A549 (cell line): ENCODE measurements at places on chromosomes 13 and 19. TPM values are rescaled to one million over a fixed set of nuclear protein-coding genes. Genes with fewer than 3 reads are reported as not detected.

GRCh38 chr19:50493171-50493570 lies 16.5 kb upstream of the GARIN5A start:
- DNase-seq, result no peak

DNA sequence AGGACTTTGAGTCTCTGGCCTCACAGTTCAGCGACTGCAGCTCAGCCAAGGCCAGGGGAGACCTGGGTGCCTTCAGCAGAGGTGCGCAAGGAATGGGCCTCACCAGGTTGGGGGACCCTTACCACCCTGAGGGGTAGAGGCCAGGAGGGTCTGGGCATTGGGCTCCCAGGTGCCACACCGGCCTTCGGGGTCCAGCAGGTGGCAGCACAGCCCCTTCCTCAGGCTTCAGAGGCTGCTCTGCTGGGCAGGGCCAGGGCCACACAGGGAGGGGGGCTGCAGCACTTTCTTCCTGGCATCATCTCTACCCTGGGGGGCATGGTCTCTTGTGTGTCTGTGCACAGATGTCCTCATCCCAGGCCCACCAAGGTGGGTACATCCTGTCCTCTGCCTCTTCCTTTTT lies 12.9 kb downstream of the PIN1 start:
- no peak for DNase-seq

DNA sequence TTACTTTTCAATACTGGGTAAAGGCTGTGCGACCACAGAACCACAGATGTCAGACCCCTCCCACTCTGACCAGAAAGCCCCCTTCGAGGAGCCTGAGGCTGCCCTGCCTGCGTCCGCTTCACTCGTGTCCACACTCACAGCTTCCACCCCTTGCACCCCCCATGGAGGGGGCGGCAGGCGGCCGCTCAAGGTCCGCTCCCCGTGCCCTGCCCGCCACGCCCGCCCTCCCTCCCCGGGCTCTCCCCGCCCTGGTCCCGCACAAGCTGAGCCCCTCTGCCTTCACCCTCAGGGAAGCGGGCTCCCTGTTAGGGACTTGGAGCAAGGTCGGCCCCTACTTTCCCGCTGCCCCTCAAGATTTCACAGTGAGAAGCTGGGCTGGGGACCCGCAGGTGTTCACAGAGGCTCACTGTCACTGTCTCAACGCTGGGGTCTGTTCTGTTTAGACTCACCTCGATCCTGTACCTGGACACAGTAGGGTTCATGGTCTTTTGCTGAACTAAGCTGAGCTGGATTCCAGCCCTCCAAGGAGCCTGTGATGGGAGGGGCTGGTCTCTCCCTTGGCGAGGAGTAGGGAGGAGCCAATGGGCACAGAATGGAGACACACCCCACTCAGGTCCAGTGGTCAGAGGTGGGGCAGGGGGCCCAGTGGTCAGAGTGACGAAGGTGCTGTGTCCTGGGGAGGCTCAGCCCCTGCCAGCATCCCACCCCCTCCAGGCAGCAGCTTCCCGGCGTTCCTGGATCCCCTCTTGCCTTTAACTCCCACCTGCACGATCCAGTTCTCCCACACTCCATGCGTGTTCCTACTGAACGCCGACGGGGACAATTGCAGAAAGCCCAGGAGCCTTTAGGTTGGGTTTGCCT lies 69.5 kb downstream of the SPACA7 start:
- DNase-seq, result no peak

PRR20C gene
- polyA plus RNA-seq, result not detected in 3 replicates
